Activated T-cell treated with anti-CD3 and anti-CD28 coated beads for 24 hours (primary cell): ENCODE measurements at places on chromosomes 7 and 10.

- no peak for DNase-seq
Observed at GRCh38 chr10:114079421-114079820, 35.8 kb downstream of the ADRB1 start.

GRCh38 chr7:155984028-155984580, 171.8 kb upstream of the SHH start:
- DNase-seq = no peak

- no peak for DNase-seq
Observed at GRCh38 chr10:105952153-105952552, 1212.4 kb downstream of the SORCS1 start.

- no peak for DNase-seq
Observed at GRCh38 chr7:75727881-75728593, 10.7 kb downstream of the HIP1 start.

GRCh38 chr10:102418622-102419268, at the start of gene PSD:
Gene PSD (minus strand): TSS chr10:102418785. CDS start chr10:102417038, 1,747 bp downstream.
- no peak for DNase-seq

GRCh38 chr10:113000876-113001598, 51.0 kb downstream of the TCF7L2 start:
- DNase-seq = no peak

DNA sequence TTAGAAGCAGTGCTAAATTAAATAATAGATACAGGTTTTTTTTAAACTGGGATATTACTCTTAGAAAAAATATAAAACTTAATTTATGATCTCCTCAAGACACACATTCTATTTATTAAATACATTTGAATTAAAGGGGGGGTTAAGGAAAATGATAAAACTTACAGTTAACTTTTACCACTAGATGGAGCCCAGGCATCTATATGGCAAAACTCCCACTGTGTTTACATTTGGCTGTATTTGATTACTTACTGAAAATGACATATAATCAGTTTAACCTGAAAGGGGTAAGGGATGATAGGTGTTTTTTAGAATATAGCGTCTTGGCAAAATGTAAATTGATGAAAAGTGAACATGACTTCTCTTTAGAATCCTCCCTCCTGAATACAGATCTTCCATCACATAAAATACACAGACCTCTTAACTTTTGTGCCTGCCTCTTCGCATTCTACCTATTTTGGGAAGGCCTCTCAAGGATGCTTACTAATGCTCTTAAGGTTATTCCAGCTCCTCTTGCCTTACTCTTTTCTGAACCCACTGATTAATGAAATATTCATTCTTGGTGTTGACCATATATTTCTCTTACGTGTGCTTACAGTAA, 235.7 kb downstream of the AGMO start:
- no peak for DNase-seq

DNA sequence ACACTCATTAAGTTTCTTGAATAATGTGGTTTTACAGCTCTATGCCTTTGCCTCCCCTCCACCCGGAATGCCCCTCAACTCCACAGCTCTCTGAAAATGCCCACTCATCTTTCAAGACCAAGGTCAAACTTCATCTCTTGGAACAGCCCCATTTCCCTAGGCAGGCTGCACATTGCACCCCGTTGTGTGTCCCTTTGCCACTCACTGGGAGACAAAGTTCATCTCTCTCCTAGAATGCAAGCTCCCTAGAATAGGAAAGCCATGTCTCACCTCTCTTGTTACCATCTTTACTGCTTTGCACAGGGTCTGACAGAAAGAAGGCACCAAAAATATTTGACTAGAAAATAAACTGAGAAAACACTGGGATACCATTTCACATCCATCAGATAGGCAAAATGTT, 33.3 kb downstream of the UBE2H start:
- no peak for DNase-seq

GRCh38 chr7:129875745-129876411, 76.9 kb downstream of the UBE2H start:
- DNase-seq = no peak

GRCh38 chr7:117830422-117830954, 42.8 kb downstream of the CTTNBP2 start:
- DNase-seq = no peak

DNA sequence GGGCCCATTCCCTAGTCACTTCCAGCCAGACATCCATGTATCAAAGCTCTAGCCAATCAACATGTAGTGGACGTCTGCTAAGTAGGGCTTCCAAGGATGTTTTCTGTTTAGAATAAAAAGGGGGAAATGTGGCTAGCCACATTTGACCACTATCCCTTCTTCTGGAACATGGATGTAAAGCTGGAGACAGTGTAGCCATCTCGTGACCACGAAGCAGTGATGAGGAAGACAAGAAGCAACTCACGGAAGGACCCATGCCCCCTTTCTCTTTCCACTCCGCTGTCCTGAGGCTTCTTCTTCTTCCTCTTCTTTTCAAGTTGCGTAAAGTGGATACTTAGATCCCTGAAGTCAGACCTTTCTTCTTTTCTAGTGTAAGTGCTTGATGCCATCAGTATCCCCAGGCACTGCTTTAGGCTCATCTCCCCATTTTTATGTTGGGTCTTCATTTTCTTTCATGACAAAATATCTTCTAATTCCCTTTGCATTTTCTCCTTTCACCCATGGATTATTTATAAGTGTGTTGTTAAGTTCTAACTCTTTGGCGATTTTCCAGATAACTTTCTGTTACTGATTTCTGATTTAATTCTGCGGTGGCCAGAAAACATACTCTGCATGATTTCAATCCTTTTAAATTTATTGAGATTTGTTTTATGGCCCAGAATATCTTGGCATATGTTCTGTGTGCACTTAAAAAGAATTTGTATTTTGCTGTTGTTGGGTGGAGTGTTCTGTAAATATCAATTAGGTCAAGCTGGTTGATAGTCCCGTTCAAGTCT, 594.5 kb downstream of the SDK1 start:
- DNase-seq = no peak

- no peak for DNase-seq
Observed at GRCh38 chr7:81280531-81280930, 361.7 kb upstream of the SEMA3C start.

DNA sequence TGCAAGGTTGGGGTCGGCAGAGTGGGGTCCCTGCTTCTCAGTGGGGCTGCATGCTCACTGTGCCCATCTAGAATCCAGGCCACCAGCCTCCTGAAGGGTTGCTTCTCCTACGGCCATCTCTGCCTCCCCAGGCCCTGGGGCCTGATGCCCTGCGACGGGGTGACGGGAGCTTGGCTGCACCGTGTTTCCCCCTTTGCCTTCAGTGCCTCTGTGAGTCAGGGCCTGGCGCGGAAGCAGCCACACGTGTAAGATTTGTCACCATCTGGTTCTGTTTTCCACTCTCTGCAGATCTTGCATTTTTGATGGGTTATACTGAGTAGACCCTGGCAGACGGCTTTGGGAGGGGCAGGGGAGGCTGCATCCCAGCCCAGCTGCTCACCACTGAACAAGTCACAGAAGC, 7.2 kb downstream of the ADAMTS14 start:
- DNase-seq = no peak

- DNase-seq = no peak
Observed at GRCh38 chr7:85234730-85235129, 47.9 kb upstream of the SEMA3D start.

- no peak for DNase-seq
Observed at GRCh38 chr10:122292376-122292775, 21.3 kb downstream of the BTBD16 start.

- DNase-seq = no peak
Observed at GRCh38 chr7:80859272-80859970, 59.4 kb downstream of the SEMA3C start.

GRCh38 chr7:79376299-79377025, 77.0 kb downstream of the MAGI2 start:
- no peak for DNase-seq

- no peak for DNase-seq
Observed at GRCh38 chr7:54743580-54743979, 15.4 kb downstream of the SEC61G start.

DNA sequence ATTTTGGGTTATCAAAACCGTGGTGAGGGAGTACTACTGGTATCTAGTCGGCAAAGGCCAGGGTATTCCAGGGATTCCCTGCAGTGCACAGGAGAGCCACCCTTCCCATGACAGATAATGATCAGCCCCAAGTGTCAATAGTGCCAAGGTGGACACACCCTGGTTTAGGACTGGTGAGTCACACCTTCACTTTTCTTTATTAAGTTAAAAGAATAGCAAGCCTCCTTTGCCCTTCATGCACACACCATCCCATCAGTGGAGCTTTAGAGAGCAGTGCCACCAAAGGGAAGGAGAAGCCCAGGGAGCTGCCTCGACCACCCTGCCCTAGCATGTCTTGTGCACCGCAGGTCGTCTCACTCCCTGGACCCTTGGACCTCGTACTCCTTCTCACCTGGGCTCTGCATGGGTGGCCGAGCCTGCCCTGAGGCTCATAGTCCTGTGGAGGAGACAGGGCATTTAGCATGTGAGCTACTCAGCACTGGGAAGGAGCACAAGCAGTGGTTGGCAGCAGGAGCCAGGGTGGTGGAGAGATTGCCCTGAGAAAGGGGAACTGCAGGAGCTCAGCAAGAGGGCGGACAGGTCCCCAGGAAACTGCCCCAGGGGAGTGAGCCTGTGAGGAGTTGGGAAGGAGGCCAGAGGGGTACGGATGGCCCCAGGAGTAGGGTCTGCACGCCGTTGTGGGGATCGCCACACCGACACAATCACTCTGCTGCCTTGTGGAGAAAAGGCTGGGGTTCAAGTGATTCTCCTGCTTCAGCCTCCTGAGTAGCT, 17.4 kb downstream of the UBE2D4 start:
- no peak for DNase-seq

DNA sequence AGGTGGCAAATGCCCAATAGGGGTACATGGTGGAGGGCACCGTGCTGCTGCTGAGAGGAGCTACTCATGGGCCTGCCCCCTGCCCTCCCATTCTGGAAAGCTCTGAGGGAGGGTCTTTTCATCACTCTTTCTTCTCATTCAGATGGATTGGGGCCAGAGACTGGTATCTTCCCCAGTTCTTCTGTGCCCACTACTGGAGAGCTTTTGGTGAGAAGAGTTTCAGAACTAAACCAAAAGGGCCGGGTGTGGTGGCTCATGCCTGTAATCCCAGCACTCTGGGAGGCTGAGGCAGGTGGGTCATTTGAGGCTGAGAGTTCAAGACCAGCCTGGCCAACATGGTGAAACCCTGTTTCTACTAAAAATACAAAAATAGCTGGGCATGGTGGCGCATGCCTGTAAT, 12.5 kb downstream of the ADRA2A start:
- no peak for DNase-seq

GRCh38 chr7:96949766-96950165, 55.6 kb upstream of the DLX6 start:
- DNase-seq = no peak

GRCh38 chr10:131849591-131850382, 51.0 kb upstream of the PPP2R2D start:
- DNase-seq = no peak

GRCh38 chr10:130233035-130233360, 96.8 kb downstream of the GLRX3 start:
- no peak for DNase-seq

GRCh38 chr7:132738254-132738653, 162.0 kb upstream of the PLXNA4 start:
- DNase-seq = no peak

DNA sequence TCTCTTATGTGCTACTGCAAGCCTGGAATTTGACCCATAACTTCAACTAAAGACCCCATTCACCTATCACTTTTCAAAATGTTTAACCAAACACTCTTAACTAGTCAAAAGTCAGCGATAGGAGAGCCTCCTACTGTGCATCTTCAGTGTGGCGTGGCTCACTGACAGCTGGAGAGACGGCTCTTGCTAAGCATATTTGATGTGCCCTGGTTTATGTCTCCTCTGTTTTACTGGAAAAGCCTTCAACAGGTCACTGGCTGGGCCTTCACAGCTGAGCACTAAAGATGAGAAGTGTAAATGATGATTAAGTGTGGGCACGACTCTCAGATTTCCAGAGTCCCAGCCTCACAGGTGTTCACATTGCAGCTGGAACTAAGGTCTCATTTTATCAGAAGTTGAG, 472.1 kb downstream of the SEMA3D start:
- no peak for DNase-seq

DNA sequence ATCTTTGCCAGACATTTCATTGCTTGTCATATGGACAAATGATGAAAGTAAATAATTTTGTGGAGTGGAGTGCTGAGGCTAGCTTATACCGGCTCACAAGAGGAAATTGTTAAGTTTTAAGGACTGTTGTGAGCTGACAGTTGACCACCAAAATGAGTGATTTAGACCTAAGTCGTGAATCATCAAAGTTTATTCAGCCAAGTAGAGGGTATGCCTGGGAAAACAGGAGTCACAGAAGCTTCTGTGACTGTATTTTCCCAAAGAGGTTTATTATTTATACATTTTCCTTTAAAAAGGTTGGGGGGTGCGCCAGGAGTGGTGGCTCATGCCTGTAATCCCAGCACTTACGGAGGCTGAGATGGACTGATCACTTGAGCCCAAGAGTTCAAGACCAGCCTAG, 21.8 kb downstream of the MRPS24 start:
- no peak for DNase-seq
